CD4-positive, alpha-beta T cell treated with Interferon gamma for 1 hour (primary cell): ENCODE measurements at places on chromosomes 11 and 22.

DNA sequence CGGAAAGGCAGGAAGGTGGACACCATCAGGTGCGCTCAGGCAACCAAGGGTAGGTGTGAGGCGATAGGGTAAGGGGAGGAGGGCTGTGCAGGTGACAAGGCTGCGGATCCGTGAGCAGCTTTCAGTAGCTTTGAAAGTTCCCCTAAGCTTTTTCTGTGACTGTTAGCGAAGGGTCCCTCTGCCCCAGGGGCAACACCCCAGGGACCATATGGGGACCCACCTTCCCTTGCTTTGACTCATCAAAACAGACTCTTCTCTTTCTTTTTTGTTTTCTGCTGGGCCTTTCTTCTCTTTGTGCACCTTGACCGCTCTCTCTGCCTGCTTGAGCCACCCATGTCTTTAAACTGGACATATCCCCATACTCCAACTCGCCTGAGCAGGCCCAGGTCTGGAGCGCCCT lies 136.9 kb downstream of the FEZ1 start:
- DNase-seq: no peak

- DNase-seq: no peak
These were observed 20.9 kb downstream of the TRPM5 start for GRCh38 chr11:2423157-2424025.

DNA sequence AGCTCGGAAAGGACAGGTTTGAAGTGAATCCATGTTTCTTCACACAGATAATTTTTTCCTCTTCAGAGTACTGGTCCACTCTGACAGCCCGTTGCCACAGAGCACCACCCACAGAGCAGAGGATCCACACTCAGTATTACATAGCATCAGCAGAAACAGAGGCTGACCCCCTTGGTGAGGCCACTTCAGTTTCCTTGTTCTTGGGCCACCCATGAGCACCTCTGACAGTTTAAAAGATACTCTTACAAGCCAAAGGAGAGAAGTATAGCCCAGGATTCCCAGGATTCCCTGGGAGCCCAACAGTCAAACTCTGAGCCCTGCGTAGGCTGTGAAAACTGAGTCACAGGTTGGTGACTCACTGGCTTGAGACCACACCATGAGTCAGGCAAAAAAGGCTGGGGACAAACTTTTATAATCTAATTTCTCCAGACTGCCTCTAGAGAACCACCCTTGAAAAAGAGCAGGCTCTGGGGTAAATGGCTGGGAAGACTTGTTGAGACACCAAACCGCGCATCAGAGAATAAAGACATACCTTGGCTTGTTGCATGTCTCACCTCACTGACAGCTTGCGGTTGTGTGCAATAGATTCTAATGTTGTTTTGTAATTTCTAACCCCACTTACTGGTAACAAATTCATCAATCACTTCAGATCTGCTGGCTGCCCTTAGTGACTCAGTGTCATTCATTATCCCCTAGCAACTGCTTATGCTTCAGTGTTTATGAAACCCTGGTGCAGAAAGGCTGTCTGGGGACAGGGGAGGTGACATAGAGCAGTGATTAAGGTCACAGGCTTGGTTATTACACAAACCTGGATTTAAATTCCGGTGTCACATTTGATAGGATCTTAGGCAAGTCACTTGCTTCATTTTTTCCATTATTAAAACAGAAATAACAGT lies 56.9 kb upstream of the PRSS23 start:
- peak; percentile 7 for DNase-seq

GRCh38 chr11:81444297-81444696 lies 1289.4 kb downstream of the FAM181B start:
- DNase-seq: no peak

- DNase-seq: no peak
These were observed 909.0 kb downstream of the BRD1 start for GRCh38 chr22:48918585-48919186.

- DNase-seq: no peak
These were observed 86.3 kb upstream of the NNMT start for GRCh38 chr11:114209904-114210303.

- no peak for DNase-seq
These were observed 44.9 kb upstream of the WNT11 start for GRCh38 chr11:76251226-76251575.

DNA sequence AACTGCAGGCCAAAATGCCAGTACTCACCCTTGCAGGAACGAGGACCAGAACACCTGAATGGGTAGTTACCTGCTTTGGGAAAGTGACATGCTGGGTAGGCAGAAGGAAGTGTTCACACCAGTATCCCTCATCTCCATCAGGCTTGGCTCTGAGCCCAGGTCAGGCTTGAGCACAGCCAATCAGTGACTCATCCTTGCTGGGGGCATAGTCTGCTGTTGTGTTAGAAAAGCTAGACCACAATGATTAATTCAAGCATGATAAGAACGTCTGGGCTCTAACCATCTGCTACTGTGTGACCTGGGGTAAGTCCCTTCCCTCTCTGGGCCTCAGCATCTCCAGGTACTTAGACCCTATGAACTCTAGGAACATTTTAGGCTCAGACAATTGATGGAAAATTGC lies 450.4 kb downstream of the MIAT start:
- DNase-seq: peak; percentile 29

- DNase-seq: no peak
These were observed 1.6 kb downstream of the KIAA0930 start for GRCh38 chr22:45238957-45239680.

- DNase-seq: no peak
These were observed 10.0 kb downstream of the TAB1 start for GRCh38 chr22:39409516-39410029.

DNA sequence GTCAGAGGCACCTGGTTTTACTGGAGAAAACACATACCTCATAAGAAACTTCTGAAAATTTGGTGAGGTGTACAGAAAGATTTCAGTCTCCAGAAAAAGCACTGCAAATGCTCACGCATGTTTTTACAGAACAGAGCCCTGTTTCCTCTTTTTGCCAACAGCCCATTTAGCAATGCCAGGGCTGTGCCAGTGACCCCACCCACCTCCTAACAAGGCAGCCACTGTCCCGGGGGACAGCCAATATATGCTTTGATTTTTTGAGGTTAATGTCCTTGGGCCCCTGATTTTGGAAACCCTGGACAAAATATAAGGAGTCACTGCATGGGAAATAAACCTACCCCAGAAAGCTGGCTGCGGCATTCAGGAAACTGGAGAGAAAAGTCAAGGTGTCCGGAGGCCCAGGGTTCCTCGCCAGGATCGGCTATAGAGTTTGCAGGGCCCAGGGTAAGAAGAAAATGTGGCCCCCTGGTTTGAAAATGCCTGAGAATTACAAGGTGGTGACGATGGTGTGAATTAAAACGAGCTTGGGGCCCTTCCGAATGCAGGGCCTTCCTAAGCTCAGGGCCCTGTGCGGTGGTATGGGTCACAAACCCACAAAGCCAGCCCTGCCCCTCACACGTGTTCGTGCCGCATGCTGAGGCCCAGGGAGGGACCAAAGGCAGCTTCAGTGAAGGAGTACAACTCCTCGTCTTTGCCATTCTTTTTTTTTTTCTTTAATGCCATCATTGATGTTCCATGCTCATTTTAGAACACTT lies 71.1 kb upstream of the WNT7B start:
- DNase-seq: peak; percentile 19
